ENCODE measurements at places on chromosomes 11 and 22.

DNA sequence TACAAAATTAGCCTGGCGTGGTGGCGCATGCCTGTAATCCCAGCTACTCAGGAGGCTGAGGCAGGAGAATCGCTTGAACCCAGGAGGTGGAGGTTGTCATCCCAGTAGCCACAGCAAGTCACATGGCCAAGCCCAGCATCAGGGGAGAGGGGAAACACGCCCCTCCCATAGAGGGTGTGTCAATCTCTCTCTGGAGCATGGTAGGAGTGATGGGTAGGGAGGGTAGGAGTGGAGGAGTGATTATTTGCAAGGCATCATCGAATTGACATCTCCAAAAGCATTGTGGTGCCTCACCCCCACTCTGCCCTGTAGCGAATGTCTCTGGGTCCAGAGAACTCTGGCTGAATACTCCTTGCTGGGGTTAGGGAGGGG, 6.1 kb upstream of the SSTR3 start:
- no peak for DNase-seq

DNA sequence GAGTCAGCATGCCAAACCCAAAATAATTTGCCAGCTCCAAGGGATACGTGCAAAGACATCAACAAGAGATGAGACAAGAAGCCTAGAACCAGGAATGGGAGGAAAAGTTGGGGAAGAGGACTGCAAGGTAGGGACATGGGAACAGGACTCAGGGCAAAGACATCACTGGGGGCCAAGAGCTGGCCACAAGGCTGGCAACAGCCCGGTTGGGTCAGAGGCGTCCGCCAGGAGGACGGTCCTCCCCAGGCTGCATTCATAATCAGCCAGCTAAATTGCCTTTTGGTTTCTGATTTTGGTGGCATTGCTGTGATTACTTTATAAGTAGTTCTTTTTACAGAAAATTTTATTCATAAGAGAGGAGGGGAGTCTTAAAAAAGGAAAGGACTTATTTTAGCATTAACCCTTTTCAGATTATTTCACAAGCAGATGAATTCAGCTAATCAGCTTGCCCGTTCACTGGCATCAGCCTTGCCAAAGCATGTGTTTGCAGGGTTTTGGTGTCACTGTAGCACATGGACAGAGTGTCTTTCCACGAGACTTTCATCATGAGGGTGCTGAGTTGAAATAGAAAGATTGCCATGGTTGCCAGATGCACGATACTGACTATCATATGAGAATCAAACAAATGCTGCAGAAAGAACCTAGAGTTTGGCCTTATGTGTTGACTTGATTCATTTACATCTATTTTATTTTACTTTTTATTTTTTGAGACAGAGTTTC, 23.2 kb upstream of the NAV2 start:
- no peak for DNase-seq

DNA sequence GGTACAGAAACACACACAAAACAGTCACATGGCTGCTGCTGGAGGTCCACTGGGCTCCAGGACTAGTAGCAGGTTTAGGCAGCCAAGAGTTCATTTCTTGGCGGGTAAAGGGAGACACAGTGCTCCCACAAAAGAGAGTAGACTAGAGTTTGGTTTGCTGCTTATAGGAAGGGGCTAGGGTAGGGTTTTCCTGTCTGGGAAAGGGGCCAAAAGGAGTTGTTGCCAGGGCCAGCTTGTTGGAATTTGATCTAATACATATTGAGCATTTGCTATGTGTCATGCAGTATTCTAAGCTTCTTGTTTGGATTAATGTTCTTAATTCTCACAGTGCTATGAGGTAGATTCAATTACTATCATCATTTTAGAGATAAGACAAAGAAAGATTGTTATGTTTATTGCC, 195.1 kb upstream of the PLET1 start:
- DNase-seq, result no peak

DNA sequence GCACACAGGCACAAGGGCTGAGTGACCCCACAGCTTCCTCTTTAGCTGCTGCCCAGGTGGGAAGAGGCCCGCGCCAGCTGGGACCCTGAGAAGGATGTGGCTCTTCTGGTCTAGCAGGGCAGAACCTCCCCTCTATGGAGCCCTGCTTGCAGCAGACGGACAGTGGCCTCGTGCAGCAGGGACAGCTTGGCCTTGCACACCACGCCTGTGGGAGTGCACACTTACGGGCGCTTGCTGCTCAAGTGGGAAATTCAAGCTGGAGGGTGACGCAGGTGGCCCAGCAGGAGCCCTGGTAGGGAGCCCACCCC, 971.4 kb downstream of the BRD1 start:
- DNase-seq, result no peak

GRCh38 chr11:69277074-69277809, 16.7 kb upstream of the MYEOV start:
- no peak for DNase-seq

- no peak for DNase-seq
Observed at GRCh38 chr11:2325719-2326118, 23.9 kb downstream of the TSPAN32 start.

DNA sequence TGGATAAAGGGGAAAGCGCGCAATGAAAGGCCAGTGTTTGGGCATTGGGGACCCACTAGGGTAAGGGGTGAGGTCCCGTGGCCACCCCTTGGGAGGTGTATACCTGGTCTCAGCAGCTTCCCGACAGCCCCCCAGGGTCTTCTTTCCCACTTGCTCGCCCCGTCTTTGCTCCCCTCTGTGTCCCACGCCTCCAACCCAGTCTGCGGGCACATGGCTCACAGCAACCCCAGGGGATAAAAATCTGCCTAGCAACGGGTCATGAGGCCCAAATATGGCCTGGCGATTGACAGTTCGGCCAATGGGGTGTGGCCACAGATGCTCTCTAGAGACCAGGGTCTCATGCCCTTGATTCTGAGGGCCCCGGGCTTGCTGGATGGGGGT, 41.6 kb downstream of the AHNAK start:
- no peak for DNase-seq

DNA sequence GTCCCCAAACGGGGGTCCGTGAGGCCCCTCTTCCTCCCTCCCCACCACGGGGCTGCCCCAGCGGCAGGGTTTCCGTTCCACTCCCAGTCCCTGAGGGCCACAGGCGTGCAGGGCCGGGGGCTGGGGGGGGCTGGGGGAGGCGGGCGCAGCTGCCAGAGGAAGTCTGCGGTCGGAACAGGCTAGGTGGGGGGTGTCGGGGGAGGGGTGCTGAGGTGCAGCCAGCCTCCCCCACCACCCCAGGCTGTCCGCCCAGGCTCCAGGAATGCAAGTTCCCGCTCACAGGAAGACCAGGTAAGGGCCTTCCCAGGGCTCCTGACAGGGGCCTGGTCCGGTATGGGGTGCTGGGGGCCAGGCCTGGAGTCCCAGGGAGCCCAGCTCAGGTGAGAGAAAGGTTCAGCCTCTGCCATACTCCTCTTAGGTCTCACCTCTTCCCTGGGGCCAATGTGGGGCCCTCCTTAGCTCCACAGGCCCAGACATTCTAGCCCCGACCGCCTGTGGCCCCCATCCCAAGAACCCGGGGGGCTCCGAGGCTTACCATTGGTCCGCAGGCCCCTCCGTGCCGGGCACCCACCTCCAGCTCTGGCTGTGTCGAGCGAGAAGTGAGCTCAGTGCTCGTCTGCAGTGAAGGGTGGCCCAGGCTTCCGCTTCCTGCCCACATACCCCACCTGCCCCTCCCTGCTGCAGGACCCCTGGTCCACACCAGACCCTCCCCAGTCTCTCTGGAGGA, at the start of gene PTPRCAP:
PTPRCAP (minus strand) TSS at position 601 of the 727 bp plus-strand sequence; CDS start at position 538, 63 bp downstream.
- no peak for DNase-seq

DNA sequence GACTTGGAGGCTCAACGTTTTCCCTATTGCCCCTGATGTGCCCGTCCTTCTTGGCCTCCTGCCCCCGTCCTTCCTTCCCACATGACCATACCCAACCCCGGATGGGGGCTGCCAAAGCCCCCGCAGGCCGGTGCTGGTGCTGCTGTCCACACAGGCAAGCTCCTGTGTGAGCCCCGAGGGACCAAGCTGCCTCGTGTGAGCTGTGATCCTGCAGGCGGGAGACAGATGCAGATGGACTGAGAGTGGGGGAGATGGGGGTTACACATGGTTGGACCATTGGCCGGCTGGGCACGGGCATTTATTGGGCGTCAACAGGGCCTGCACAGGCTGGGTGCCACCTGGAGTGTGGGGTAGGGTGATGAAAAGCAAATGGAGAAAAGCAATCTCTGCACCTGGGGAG, 313.2 kb upstream of the B3GAT1 start:
- no peak for DNase-seq

DNA sequence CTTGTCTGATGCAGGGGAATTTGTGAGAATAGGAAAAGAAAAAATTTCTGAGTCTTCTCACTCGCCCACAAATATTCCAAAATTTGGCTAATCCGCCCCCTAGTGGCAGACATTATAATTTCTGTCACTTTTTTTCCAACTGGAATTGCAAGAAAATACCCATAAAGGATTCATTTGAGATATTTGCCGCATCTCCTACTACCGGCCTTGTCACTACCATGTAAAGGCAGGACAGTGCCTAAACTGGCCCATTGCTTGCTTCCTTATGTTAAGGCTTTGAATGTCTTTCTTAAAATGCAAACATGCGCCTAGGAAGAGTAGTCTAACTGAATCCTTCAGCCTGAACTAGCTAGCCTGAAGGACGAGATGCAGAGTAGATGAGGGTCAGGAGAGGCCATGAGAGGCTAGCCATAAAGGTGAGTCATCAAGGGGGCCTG, 9.3 kb upstream of the CEP295 start:
- DNase-seq, result peak; percentile 28

- no peak for DNase-seq
Observed at GRCh38 chr11:70603756-70604211, 205.5 kb downstream of the CTTN start.

- no peak for DNase-seq
Observed at GRCh38 chr11:93268287-93269040, 62.1 kb upstream of the DEUP1 start.

- DNase-seq, result peak; percentile 81
Observed at GRCh38 chr11:19557720-19558140, 154.9 kb upstream of the NAV2 start.

DNA sequence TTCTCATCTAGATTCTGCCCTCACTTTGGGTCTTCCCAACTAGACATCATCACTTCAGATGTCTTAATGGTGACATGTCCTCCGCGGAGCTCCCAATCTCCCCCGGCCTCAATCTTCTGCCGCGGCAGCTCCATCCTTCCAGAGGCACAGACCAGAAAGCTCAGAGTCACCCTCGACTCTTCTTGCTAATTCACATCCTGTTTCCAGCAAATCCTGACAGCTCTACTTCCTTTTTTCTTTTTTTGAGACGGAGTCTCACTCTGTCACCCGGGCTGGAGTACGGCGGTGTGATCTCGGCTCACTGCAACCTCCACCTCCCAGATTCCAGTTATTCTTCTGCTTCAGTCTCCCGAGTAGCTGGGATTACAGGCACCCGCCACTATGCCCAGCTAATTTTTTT, 54.5 kb downstream of the CACNG2 start:
- no peak for DNase-seq

DNA sequence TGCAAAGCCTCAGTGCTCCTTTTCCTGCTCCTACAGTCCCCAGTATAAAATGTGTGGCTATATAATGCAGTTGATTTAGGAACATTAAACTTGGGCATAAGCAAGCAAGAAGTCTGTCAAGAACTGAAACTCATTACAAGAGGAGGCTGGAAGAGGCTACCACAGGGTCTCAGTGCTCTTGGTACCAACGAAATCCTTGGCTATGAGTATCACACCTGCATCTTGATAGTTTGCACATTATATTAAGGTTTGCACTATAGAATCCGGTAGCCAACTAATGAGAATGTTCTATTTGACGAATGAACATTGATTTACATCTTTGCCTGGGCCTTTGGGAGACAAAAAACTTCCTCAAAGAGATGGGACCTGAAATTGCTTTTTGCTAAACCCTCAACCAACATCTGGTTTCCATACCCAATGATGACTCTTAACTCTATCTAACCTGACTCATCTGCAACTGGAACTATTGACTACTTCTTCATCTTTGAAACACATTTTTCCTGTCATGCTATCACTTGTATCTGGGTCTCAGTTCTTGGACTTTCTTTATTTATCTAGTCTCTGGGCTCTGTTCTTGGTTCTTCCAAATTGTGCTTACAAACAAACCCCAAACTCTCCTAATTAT, 207.2 kb upstream of the CTSC start:
- DNase-seq, result no peak

DNA sequence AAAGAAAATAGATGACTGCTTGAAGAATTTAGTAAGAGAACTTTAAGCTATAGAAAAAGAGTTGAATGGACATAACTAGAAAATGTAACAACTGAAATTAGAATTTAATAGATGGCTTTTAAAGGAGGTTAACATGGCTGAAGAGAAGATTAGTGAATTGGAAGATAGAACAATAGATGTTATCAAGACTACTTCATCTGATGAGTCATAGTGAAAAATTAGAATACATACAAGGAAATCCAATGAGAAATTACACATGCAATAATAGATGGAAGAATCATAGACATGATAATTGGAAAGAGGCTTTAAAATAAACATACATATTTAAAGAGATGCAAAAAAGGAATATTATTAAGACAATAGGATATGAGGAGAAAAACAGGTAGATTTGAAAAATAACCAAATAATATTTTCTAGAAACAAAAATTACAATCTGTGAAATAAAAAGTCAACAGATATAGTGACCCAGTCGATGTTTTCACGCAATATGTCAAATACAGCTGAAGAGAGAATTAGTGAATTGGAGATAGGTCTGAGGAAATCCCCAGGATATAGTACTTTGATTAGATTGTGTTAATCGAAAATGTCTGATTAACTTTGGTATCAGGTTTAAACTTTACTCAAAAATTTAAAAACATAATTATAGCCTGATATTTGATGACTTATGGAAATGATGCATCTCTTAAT, 28.2 kb downstream of the CAT start:
- no peak for DNase-seq

DNA sequence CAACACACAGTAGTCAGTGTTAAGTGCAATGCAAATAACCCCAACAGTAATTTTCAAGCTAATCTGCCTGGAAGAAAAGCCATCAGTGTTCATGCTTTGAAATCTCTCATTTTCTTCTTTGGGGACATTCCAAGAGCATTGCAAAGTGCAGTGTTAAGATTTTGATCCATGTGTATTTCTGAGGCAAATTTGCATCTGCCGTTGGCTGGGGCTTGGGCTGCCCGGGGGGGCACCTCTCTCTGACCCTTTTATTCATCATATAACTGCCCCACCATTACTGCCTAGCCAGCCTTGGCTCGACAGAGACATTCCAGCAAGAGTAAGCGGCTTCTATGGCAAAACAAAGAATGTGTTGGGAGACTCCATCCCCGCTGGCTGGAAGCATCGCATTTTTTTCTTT, 483.5 kb downstream of the BRD1 start:
- DNase-seq, result no peak

GRCh38 chr22:37794376-37794775, 13.4 kb upstream of the GCAT start:
- DNase-seq, result no peak
